Endothelial cell (in vitro differentiated cells): ENCODE measurements at places on chromosomes 7 and 10.
A peak's percentile ranks its signal among the peaks of the same experiment; 100 is the strongest.

DNA sequence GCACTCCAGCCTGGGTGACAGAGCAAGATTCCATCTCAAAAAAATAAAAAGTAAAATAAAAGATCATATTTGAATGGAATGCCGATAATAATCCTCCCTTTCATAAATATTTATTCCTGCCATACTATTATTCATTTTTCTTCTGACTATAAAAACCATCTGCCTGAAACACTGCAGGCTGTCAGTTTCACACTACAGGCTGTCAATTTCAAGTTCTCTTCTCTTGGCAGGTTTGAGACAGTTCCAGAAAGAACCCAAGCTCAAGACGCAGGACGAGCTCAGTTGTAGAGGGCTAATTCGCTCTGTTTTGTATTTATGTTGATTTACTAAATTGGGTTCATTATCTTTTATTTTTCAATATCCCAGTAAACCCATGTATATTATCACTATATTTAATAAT is 18.2 kb upstream of the AGBL3 start:
- no peak for DNase-seq

- no peak for DNase-seq
Observed at GRCh38 chr7:83413831-83414230, 235.1 kb downstream of the SEMA3E start.

DNA sequence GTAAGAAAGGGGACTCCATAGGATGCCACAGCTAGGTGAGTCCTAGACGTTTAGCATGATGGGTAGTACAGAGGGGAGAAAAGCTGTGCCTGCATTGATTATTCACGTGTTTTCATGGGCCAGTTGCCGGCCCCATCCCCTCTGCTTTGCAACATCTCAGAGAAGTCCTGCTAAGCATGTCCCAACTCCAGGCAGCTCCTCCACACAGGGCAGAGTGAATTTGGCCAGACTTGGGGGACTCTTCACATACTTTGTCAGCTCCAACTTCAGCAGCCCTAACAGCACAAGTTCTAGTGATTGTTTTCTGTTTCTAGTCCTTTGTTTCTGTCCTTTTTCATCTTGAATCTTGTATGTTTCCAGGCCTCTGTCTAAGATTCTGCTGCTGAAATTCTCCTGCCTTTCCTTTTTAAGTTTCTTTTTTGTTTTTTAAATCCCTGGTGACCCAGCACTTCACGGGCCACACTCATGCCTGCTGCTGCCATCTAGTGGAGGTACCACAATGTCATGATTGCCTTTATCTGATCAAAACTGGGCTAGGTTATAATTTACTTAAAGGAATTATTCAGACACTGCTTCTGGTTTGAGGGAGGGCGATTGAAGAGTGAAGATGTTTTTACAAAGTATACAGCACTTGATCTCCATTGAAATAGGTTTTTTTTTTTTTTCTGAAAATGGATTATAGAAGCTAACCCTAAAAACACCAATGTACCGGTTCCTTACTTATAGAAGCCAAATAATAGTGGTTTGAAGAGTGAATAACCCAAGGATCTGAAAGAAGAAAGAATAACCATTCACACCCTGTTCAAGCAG is 276.9 kb downstream of the CSTF2T start:
- peak; percentile 50 for DNase-seq

- no peak for DNase-seq
Observed at GRCh38 chr10:66927251-66927935, 1.6 kb downstream of the LRRTM3 start.

DNA sequence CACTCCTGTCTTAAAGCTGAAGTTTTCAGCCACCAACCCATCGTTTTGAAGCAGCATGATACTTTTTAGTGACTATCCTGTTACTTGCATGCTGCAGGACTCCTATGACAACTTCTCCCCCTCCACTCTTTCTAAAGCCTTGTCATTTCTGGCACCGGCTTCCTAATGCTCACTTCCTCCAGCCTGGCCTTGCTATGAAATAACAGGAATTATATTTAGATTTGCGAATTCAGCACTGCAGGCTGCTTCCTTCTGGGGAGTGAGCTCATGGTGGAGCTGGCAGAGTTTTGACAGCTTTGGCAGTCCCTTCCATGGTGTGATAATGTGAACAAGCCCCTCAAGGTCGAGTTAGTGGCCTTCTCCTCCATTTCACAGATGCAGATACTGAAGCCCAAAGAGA is 13.4 kb downstream of the BLNK start:
- DNase-seq, result no peak
